ENCODE measurements at places on chromosomes 6 and 20.

GRCh38 chr6:40689185-40689584 lies 102.0 kb upstream of the LRFN2 start:
- H3K27ac ChIP-seq: no peak overlapping the region
- H3K27me3 ChIP-seq: peaks cover 65% of the 10 kb centered on the region
- H3K4me3 ChIP-seq: no peak overlapping the region
- no peak for DNase-seq
- no peaks in the 10 kb centered on the region for H3K4me1 ChIP-seq

GRCh38 chr6:34810017-34810882 lies 18.4 kb downstream of the BLTP3A start:
- H3K4me1 ChIP-seq: peaks cover 11% of the 10 kb centered on the region
- no peak overlapping the region for H3K27ac ChIP-seq
- no peaks in the 10 kb centered on the region for H3K27me3 ChIP-seq
- no peak overlapping the region for H3K4me3 ChIP-seq

GRCh38 chr20:37202267-37202943 lies 23.1 kb upstream of the MROH8 start:
- H3K36me3 ChIP-seq: peaks cover 83% of the 10 kb centered on the region
- H3K27ac ChIP-seq: no peak overlapping the region
- H3K4me1 ChIP-seq: peaks cover 4% of the 10 kb centered on the region
- DNase-seq: no peak

DNA sequence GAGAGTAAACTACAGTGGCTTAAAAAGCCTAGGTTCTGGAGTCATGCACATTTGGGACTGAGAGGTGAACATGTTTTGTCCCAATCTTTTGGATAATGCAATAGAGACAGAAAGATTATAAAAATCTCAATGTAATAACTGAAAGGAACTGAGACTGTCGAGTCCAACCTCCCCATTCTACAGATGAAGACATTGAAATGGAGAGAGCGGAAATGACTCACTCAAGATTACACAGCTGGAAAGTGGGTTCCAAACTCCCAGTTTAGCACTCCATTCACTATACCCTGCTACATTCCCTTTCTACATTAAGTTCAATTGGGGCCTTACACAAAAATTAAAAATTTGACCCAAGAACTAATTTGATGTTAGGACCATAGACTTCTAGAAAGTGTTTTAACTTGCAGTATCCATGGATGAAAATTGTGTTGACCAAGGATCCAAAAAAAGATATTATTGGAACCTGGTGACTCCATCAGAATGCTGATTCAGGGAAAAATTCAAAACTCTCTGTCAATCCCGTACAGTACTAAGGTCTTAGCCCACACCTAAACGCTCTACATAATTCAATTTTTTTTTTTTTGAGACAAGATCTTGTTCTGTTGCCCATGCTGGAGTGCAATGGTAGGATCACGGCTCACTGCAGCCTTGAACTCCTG lies 1.5 kb upstream of the ILRUN start:
- H3K27me3 ChIP-seq: no peaks in the 10 kb centered on the region
- peak overlapping the region; percentile 82 for H3K4me3 ChIP-seq
- peaks cover 16% of the 10 kb centered on the region for H3K36me3 ChIP-seq

- peaks cover 27% of the 10 kb centered on the region for H3K36me3 ChIP-seq
- H3K4me1 ChIP-seq: no peaks in the 10 kb centered on the region
- DNase-seq: no peak
- no peak overlapping the region for H3K27ac ChIP-seq
- no peaks in the 10 kb centered on the region for H3K27me3 ChIP-seq
Observed at GRCh38 chr6:15531973-15532372, 130.9 kb downstream of the DTNBP1 start.
